ENCODE measurements at places on chromosomes 6 and 20.

DNA sequence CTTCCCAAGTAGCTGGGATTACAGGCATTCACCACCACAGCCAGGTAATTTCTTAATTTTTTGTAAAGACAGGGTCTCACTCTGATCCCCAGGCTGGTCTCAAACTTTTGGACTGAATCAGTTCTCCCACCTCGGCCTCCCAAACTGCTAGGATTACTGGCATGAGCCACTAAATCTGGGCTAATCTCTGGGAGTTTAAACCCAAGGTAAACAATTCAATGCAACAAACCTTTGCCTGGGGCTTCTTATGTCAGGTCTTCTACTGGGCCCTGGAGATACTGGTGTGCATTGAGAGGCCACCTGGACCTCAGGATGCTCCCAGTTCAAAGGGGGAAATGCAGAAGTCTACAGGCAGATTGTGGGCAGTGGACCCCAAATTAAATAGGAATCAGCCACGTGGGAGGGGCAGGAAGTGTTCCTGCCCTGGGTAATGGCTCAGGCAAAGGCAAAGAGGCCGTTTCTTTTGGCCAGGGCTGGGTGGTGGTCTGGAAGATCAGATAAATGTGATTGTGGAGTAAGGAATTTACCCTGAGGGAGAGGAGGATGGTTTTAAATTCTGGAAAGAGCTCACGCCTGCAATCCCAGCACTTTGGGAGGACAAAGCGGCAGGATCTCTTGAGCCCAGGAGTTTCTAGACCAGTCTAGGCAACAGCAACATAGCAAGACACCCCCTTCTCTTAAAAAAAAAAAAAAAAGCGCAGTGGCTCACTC is 1.3 kb upstream of the MYBL2 start:
- DNase-seq, result no peak

- no peak for DNase-seq
Observed at GRCh38 chr20:35187584-35188190, 15.8 kb downstream of the PROCR start.

- DNase-seq, result no peak
Observed at GRCh38 chr20:1741309-1742048, 83.9 kb upstream of the SIRPG start.

DNA sequence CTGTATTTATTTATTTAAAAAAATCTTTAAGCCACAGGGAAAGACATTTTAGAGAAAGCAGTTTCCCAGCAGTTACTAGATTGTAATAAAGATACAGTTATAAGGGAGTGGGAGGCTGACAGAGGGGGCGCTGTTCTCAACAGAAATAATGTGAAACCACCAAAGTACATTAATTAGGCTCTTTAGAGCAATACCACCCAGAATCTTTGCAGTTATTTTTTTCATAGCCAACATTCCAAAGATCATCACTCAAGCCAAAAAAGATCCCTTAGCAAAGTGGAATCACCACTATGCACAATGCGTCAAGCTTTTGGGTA is 331.3 kb upstream of the DEFB112 start:
- DNase-seq, result no peak

DNA sequence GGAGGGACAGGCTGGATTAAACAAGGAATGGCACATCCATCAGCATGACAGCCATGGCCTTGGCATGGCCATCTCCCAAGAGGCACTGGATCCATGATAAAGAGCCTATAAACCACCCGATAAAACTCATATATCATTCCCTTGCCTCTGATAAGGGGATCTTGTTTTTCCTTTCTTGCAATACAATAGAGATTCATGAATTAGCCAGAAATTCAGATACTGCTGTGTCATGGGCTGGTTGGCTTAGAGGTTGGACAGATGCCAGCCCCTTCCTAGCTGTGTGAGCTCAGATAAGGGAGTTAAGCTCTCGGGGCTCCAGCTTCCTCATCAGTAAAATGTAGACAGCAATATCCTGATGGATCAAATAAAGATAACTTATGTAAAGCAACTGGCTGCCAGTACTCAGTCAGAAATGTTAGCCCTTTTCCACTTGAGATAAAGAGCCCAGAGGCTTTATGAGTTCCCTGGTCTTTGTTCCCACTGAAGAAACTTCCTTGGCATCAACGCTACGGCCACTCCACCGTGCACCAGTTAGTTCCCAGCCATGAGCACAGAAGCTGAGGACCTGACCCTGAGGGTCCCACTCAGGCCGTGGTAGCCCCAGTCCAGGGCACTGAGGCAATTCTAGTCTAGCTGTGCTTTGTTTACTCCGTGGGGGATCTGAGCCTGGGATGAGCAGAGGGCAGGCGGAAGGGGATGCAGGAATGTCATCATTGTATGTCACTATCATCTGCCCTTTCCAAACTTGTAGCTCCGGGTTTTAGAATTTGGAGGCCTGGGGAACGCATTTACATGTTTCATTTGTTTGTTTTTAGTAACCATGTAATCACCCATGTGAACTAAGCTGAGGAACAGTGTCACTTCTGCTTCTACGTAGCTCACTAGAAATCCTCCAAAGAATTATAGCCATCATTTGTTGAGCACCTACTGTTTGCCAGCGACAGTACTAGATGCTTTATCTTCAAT is 67.2 kb upstream of the TBC1D7 start:
- no peak for DNase-seq

DNA sequence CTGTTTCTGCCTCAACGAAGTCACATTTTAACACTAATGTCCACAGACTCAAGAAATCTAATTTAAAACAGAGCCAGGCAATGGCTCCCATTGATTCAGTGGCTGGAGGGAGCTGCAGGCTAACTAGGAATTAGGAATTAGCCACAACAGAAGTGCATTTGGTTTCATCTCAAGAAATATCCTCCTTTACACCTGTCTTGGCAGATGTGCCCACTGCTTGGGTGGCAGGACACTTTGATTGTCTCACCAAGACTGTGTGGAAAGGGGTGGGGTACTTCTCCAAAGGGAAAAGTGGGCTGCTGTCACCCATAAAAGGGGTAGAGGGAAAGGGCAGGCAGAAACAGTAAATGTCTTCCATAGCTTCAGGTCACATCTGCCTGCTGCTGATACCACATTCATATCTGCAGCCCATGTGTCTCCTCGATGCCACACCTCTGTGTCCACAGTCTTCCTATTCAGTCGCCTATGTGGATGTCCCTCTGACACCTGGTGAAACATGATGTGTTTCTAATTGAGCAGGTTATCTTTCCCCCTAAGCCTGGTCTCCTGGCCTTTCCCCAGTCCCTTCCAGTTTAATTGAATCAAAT is 10.9 kb upstream of the OSER1 start:
- DNase-seq, result no peak

- DNase-seq, result no peak
Observed at GRCh38 chr6:72037006-72037405, 150.7 kb downstream of the RIMS1 start.

- DNase-seq, result no peak
Observed at GRCh38 chr6:1761477-1761877, 151.8 kb downstream of the FOXC1 start.

GRCh38 chr20:6180531-6180930 is 57.7 kb upstream of the FERMT1 start:
- no peak for DNase-seq

DNA sequence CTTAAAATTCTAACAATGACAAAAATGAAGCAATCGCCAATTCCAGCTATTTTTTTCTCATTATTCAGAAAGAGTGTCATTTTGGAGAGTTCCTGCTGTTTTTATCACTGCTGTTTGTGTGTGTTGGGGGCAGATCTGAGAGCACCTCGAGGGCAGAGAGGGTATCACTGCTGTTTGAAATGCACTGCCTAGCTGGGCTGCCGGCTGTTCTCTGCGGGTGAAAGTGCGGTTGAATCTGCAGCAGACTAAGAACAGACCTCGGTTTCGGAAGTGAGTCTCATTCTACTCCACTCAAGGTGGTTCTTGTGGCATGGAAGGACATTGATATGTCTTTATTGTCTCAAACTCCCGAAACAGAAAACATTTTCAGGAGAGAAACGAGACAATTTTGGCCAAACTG is 18.3 kb downstream of the INSM1 start:
- no peak for DNase-seq

DNA sequence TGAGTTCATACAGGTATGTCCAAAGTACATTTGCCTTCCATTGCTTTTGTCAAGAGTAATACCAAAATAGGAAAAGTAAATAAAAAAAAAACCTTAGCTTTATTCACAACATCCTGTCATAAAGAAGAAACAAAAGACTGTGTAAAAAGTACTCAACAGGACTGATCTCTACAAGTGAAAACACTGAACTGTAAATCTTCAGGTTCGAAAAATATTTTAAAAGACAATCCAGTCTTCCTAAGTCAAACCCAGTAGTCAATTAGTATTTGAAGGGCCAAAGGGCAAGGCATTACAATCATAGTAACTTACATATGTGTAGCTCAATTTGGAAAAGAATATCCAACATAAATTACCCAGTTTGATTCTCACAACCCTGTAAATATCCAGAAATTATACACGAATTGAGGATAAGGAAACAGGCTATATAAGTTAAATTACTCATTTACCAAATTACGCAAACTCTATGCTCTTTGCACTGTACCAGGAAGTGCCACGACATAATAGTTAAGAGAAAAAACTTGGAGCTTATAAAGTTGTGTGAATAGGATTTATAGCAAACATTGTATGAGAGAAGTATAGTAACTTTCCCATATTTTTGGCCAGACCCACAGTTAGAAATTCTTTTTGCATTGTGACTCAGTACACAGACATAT is 21.2 kb downstream of the PTPRK start:
- no peak for DNase-seq

DNA sequence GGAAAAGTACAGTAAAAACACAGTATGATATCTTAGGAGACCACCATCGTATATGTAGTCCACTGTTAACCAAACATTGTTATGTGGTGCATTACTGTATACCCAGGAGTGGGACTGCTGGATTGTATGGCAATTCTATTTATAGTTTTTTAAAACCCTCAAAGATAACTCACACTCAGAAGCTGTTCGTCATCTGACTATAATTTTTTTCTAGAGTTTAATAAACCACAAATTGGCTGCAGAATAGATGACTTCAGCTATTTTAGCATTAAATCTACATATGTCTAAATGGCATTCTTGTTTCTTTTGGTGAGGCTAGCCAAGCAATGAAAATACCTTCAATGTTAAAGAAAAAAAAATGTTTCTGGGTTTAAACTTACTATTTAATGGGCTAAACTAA is 134.2 kb upstream of the BMP5 start:
- DNase-seq, result no peak

DNA sequence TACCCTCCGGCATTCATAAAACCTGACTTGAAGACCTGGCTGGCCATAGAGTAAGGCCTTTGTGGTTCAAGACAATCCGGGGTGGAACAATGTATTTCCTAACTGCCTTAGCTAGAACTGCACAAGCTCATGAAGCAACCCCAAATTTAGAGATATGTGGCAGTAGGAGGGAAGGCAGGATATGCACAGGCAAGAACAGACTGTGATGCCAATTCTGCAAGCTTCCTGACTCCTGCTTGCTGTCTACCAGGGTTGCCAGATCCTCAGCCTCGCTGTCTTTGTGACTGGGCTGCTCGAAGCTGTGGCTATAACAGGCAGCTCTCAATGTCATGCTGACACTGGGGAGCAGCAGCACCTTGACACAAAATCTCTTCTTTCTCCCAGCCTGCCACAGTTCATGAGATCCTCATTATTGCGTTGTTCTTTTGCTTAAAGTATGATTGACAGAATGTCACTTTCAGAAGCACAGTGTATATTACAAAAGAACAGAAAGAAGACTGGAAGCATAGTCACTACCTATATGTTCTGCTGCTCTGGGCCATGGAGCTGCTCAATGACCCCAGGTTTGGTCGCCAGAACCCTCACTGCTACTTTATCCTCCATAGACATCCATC is 18.3 kb upstream of the SHLD1 start:
- DNase-seq, result no peak

- no peak for DNase-seq
Observed at GRCh38 chr6:135418040-135418760, 79.3 kb downstream of the AHI1 start.

DNA sequence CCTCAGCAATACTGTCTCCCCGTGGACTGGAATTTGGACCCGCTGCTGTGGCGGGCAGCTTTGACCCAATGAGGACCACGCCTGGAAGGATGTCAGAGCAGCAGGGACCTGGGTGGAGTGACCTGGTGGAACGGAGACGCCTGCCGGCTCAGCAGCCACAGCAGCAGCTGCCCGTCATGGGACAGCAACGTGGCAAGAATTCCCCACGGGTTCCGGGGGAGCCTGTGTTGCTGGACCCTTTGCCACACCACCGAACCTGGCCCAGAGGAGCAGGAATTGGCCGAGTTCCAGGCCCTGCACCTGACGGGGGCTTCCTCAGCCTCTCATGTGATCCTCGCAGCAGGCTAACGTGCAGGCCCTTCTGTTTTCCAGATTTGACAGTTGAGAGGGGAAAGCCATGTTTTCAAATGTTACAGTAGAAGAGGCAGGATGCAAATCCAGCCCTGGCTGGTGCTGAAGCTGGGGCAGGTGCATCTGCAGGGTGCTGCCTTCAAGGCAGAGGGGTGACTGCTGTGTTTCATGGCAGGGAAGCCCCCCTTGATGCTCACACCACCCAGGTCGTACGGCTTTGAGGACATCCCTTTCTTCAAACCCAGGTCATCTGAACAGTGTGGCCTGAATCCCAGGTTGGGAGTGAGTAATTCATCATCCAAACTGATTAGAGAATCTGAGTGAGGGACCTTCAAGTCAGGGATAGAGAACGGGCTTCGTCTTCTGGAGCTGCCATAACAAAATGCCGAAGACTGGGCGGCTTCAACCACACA is 93.4 kb downstream of the THBS2 start:
- DNase-seq, result no peak

- no peak for DNase-seq
Observed at GRCh38 chr20:47931443-47931842, 146.2 kb upstream of the SULF2 start.

DNA sequence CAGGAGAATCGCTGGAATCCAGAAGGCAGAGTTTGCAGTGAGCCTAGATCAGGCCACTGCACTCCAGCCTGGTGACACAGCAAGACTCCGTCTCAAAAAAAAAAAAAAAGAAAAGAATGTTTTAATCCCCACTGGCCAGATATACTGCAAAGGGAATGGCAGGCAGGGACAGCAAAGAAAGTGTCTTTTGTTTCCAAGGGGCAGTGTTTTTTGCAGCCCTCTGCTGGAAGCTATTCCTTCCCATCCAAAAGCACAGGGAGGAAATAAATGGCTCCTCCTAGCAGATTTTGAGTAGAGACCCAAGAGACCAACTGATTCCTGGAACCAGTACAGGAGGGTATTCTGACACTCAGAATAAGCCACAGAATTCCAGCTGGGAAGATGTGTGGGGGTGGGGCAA is 112.5 kb upstream of the STMND1 start:
- no peak for DNase-seq

GRCh38 chr6:118736440-118736839 is 85.0 kb upstream of the CEP85L start:
- DNase-seq, result no peak

Data from eye (tissue), 1 donor.